HL-60 (cell line): ENCODE measurements at places on chromosomes 12 and 14.

DNA sequence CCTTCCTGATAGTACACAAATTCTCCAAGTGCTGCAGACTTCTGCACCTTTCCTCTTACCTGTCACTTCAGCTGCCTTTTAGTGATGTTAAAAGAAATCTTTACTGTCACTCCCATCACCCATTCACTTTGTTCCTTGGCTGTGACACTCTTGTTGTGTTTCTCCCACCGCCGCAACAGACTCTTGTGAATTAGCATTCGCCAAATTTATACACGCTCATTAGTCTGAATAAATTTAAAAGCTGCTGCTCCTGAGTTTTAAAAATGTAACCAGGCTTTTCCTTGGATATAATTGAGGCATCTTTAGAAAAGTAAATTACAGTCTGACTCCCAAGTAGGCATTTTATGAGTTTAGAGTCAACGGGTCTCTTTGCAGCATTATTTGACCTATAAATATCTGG lies 1197.9 kb downstream of the BCL11B start:
- DNase-seq, result no peak

GRCh38 chr12:21642707-21643389 lies 14.8 kb downstream of the LDHB start:
- DNase-seq, result no peak

- DNase-seq, result no peak
Measured at GRCh38 chr14:35050652-35051051, 4.6 kb downstream of the FAM177A1 start.

DNA sequence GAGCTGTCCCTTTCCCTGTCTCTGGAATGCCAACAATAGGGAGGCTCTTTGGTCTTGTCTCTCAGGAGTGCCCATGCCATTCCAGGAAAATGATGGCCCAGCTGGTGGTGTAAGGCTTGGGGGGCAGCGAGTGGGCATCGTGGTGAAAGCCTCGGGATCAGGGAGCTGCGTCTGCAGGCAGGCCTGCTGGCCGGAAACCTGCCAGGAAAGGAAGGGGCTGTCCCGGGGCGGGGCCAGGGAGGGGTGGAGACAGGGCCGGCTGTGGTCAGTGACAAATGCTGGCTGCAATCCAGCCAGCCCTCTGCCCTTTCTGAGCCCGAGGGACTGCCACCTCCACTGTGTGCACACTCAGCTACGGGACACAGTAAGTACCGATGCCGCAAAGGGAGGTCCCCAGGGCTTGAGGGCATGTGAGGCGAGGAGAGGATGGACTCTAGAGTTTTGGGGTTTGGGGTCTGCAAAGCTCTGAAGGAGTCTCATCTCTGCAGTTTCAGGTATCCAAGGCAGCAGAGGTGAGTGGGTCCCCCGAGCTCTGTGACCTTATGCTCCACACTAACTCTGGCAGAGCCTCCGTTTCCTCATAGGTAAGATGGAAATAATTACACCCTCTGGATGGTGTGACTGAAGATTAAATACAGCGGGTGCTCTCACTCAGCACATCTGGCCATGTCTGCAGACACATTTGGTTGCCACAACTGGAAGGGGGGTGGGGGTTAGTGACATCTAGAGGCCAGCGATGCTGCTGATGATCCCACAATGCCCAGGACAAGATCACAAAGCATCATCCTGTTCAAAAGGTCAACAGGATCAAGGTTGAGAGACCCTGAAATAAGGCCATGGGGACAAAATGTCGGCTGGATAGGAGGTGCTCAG lies at the start of gene SERPINA5:
TSS of gene SERPINA5 (plus strand) at position 300 of the 873 bp plus-strand sequence. CDS start 5,937 bp downstream, outside the sequence.
- no peak for DNase-seq

DNA sequence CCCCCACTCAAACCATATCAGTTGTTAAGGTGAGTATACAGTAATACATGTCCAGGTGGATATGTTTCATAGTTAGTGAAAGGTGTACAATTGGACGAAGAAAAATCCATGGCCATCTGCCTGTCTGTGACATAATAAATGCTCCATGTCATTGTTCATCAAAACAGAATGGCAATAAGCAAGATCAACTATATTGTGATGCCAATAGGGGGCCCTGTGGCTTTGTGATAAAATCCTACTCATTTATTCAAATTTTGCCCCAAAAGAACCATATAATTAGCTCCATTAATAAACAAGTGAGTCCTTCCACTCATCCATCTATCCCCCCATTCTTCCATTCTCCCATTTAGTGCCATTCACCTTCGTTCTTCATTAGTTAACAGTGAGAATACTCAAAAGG lies 102.0 kb downstream of the MGST1 start:
- DNase-seq, result no peak

- DNase-seq, result no peak
Measured at GRCh38 chr14:61632807-61633206, 62.5 kb upstream of the HIF1A start.

DNA sequence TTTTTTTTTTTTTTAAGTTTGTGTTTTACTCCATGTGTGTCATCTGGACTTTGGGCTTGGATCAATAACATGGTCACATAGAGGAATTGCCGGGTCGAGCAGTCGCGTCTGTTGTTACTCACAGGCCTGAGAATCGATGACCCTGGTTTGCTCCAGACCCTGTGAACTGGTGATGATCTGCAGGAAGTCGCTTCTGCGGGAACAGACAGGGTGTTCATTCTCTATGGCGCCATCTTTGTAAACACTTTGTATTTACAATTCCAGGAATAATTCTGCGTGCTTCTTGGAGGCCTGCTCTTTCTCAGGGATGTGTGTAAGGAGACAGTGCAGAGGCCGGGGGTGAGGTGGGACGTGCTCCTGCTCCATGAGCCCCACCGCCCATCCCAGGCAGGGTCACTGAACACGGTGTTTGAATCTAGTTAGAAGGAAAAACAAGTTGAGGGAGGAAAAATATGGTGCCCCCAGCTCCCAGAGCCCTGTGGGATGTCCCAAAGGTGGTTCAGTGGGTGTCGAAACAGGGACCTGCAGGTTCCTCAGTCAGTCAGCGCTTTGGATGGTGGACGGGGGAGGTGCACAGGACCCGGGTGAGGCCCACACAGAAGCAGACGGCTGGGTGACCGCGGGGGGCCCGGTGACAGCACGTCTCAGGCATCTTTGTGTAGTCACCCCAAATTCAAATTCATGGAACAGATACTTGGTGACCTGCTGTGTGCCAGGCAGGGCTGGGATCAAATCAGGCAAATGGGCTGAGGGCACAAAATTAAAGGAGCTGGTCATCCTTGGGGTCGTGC lies 58.8 kb downstream of the ADGRD1 start:
- no peak for DNase-seq

DNA sequence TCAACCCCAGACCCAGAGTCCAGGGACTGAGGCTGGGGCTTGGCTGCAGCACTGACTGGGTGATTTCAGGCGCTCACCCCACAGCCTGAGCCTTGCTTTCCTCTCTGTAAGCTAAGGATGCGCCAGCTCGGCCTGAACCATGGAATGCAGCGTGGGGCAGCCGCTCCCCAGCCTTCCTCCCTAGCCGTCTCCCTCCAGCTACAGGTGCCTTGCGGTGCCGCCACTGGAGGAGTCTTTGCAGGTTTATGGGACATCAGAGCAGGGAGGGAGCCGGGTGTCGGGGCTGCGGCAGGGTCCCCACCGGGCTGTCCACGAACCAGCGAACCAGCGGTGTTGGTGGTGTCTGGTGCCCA lies 19.4 kb downstream of the PPP2R5C start:
- DNase-seq, result no peak
